HCT116 (cell line): ENCODE measurements at places on chromosomes 5 and 9. TPM values are rescaled to one million over a fixed set of nuclear protein-coding genes. Genes with fewer than 3 reads are reported as not detected.

The ARHGEF28 gene
- total RNA-seq = 6.1 TPM

The PTPN3 gene
- 20.8 TPM for total RNA-seq

The GEMIN5 gene
- total RNA-seq = 35.9 TPM

The SERF1B gene
- total RNA-seq = 26.4 TPM

- H3K27me3 ChIP-seq = no peaks in the 10 kb centered on the region
- H3K36me3 ChIP-seq = no peaks in the 10 kb centered on the region; the same call in 1 of the 2 replicates
- H3K4me3 ChIP-seq = no peak overlapping the region
- peak overlapping the region; percentile 94 for H3K27ac ChIP-seq
- peak; percentile 45 for DNase-seq
- H3K4me1 ChIP-seq = peaks cover 60% of the 10 kb centered on the region
Measured at GRCh38 chr5:102958481-102959011, 161.4 kb downstream of the GIN1 start.

GRCh38 chr9:85729882-85730281 lies 11.9 kb downstream of the AGTPBP1 start:
- no peaks in the 10 kb centered on the region for H3K4me1 ChIP-seq
- no peaks in the 10 kb centered on the region for H3K36me3 ChIP-seq
- no peak overlapping the region for H3K27ac ChIP-seq
- no peak for DNase-seq
- no peaks in the 10 kb centered on the region for H3K27me3 ChIP-seq

- peaks cover 32% of the 10 kb centered on the region for H3K4me1 ChIP-seq
- peak overlapping the region; percentile 59; the same call in 1 of the 2 replicates for H3K27ac ChIP-seq
- H3K36me3 ChIP-seq = no peaks in the 10 kb centered on the region
- no peak for DNase-seq
- no peak overlapping the region for H3K4me3 ChIP-seq
- H3K27me3 ChIP-seq = no peaks in the 10 kb centered on the region
Measured at GRCh38 chr9:125522328-125522725, 184.7 kb downstream of the MAPKAP1 start.

DNA sequence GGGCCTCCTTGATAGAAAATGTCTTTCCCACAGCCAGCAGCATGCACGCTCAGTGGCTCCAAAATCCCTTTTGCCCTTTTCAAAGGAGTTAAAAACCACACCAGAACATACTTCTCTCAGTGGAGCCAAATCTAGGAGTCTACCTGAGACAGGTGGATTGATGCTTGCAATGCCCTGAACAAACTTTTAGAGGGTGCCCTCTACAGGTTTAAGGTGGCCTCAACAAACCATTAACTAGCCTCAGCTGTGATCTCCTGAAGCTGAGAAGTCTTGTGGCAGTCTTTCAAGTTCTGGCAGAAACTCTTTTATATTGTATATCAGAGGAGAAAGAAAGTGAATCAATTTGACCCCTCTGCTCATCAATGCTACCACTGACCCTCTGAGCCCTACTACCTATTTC lies 125.4 kb downstream of the MED27 start:
- no peaks in the 10 kb centered on the region for H3K27me3 ChIP-seq
- H3K4me1 ChIP-seq = no peaks in the 10 kb centered on the region
- no peak overlapping the region for H3K27ac ChIP-seq
- no peaks in the 10 kb centered on the region for H3K36me3 ChIP-seq
- no peak overlapping the region for H3K4me3 ChIP-seq

GRCh38 chr5:76495870-76496269 lies 92.8 kb downstream of the IQGAP2 start:
- no peaks in the 10 kb centered on the region for H3K4me1 ChIP-seq
- H3K36me3 ChIP-seq = no peaks in the 10 kb centered on the region
- H3K27me3 ChIP-seq = no peaks in the 10 kb centered on the region
- no peak for DNase-seq

DNA sequence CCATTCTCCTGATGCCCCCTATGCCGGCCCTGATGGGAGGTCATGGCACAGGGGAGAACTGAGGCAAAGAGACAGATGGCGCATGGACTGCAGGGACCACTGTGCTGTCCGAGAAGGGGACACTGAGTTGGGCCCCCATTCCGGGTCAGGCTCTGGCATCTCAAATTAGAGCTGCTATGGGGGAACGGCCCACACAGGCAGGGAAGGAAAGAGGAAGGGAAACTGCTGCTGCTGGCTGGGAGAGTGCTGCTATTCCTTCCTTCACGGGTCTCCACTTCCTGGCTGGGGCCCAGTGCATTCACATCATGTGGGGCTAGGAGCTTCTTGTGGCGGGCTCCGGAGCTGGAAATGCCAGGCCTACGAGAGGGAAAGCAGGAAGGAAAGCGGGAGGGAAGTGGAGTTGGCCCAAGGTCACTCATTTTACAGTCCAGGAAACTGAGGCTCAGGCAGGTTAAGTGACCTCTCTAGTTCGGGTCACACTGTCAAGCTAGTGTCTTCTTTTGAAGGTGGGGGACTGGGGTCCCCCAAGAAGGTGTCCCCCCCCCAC lies 1.3 kb upstream of the CARD19 start:
- H3K36me3 ChIP-seq = no peaks in the 10 kb centered on the region
- no peaks in the 10 kb centered on the region for H3K27me3 ChIP-seq
- H3K4me3 ChIP-seq = peak overlapping the region; percentile 77
- DNase-seq = no peak
- peaks cover 39% of the 10 kb centered on the region for H3K4me1 ChIP-seq

DNA sequence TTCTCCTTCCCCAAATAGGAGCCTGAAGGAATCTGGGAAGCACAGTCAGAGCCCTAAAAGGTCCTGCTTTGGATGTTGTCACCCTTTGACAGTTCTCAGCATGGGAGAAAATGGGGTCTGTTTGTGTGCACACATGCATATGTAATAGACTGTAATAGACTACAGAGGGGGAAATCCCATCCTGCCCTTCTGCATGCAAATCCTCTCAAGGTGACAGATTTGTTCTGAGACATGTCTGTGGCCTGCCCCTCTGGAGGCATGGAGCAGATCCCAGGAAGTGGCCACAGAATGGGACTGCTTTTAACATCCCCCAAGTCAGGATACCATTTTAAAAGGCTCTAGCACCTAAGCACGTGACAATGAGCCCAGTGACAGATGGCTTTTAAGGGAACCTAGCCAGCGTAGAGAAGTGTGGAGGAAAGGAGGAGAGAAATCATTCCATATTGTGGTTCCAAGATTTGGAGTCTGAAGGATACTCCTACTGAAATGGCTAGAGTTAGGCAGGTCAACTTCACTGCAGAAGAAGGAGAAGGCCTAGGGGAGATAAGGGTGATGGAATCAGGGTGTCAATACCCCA lies 483.5 kb downstream of the SPOCK1 start:
- no peak overlapping the region for H3K27ac ChIP-seq
- H3K36me3 ChIP-seq = no peaks in the 10 kb centered on the region
- H3K4me1 ChIP-seq = no peaks in the 10 kb centered on the region
- no peak for DNase-seq

- no peaks in the 10 kb centered on the region for H3K4me1 ChIP-seq
- H3K27ac ChIP-seq = no peak overlapping the region
- no peaks in the 10 kb centered on the region for H3K36me3 ChIP-seq
Measured at GRCh38 chr9:7313389-7313788, 486.2 kb downstream of the DMAC1 start.

DNA sequence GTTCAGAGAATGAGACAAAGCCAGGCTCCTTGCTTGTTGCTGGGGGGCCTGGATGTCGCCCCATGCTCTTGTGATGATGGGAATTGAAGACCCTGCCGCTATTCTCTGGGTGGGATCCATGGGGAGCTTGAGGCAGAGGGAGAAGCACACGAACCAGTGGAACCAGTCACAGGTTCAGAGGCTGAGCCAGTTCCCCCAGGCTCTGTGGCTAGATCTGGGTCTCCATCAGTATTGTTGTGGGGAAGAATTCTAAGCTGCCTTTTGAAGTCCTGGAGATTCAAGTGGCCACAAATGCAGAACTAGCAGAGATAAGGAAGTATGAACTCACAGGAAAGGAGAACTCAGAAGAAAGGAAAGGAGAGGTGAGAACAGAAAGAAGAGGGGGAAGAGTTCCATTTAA lies 219.4 kb downstream of the MSX2 start:
- no peak overlapping the region for H3K27ac ChIP-seq
- DNase-seq = no peak
- H3K4me3 ChIP-seq = no peak overlapping the region
- no peaks in the 10 kb centered on the region for H3K36me3 ChIP-seq

DNA sequence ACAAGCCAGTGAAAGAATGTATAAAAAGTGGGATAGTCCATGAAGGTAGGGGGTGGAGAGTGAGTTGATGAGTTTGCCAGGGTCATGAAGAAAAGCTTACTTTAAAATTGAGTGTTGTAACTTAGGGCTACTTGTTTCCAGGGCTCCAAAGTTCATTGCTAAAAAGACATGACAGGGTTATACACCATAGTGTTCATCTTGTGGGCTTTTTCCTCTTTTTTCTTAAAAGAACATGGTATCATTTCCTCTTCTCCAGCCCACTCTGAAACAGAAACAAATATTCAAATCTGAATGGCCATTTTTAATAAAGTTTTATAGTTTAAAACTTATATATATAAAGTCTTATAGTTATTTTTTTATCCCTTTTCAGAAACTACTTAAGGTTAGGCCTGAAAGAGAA lies 115.7 kb upstream of the SMC2 start:
- no peak overlapping the region for H3K4me3 ChIP-seq
- no peaks in the 10 kb centered on the region for H3K27me3 ChIP-seq
- H3K4me1 ChIP-seq = no peaks in the 10 kb centered on the region
- no peaks in the 10 kb centered on the region for H3K36me3 ChIP-seq
- no peak for DNase-seq

- no peaks in the 10 kb centered on the region for H3K27me3 ChIP-seq
- H3K4me1 ChIP-seq = no peaks in the 10 kb centered on the region
Measured at GRCh38 chr5:73596705-73597328, 29.2 kb upstream of the ARHGEF28 start.

DNA sequence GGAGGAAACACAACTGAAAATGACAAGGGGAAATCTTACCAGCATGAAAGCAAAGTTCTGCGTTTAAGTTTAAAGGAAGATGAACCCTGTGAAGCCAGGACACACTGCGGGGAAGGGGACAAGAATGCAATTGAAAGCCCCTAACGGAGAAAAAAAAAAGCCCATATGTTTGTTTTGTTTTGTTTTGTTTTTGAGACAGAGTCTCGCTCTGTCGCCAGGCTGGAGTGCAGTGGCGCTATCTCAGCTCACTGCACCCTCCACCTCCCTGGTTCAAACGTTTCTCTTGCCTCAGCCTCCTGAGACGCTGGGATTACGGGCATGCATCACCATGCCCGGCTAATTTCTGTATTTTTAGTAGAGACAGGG lies 2.9 kb downstream of the STK10 start:
- no peak overlapping the region for H3K27ac ChIP-seq
- no peaks in the 10 kb centered on the region for H3K27me3 ChIP-seq
- H3K4me3 ChIP-seq = no peak overlapping the region
- H3K36me3 ChIP-seq = no peaks in the 10 kb centered on the region
- peaks cover 28% of the 10 kb centered on the region for H3K4me1 ChIP-seq
- no peak for DNase-seq

DNA sequence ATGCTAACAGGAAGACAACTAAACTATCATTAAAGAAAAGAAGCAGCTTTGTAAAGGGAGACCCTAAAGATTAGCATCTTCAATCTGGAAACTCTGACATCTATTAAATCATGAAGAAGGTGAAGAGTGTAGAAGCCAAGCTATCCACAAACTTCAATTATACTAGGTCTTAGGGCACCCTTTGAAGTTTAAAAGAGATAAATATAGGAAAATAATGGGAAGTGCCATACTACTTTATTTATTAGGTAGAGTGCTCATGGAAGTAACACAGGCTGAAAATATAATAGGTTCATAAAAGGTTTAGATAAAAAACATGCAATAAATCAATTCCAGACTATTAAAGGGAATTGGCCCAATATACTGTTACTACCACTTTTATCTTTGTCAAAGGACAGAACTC lies 19.9 kb downstream of the CDH10 start:
- no peak overlapping the region for H3K4me3 ChIP-seq
- no peak for DNase-seq
- H3K36me3 ChIP-seq = no peaks in the 10 kb centered on the region
- H3K27ac ChIP-seq = no peak overlapping the region
- no peaks in the 10 kb centered on the region for H3K27me3 ChIP-seq

GRCh38 chr9:99814359-99814758 lies 7.3 kb upstream of the NR4A3 start:
- H3K4me3 ChIP-seq = no peak overlapping the region
- H3K36me3 ChIP-seq = no peaks in the 10 kb centered on the region
- no peak overlapping the region for H3K27ac ChIP-seq
- H3K4me1 ChIP-seq = peaks cover 29% of the 10 kb centered on the region
- no peaks in the 10 kb centered on the region for H3K27me3 ChIP-seq

- DNase-seq = no peak
- H3K27ac ChIP-seq = no peak overlapping the region
- no peak overlapping the region for H3K4me3 ChIP-seq
- no peaks in the 10 kb centered on the region for H3K36me3 ChIP-seq
Measured at GRCh38 chr5:97836816-97837215, 653.8 kb upstream of the RIOK2 start.

GRCh38 chr9:81832571-81833285 lies 95.5 kb upstream of the SPATA31D4 start:
- DNase-seq = no peak
- H3K27ac ChIP-seq = no peak overlapping the region
- no peaks in the 10 kb centered on the region for H3K4me1 ChIP-seq
- no peaks in the 10 kb centered on the region for H3K27me3 ChIP-seq
- no peak overlapping the region for H3K4me3 ChIP-seq
